ENCODE measurements at places on chromosomes 6 and 20.
A peak's percentile ranks its signal among the peaks of the same experiment; 100 is the strongest.

DNA sequence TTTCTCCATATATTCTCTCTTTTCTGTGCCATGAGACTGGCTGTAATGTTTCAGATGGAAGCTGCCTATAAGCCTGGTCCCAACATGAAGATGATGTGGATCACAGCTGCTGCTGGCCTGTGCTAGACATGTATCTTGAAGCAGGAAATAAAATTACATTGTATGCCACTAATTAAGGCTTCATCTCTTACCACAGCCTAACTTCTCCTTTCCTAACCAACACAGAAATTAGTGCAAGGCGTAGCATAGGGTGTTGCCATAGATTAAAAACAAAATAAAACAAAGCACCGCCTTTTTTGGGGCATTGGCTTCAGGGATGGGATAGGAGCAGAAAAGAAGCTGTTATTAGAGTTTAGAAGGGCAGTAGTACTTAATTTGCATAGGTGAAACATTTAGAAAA lies 4.7 kb upstream of the SLC17A4 start:
- no peak for DNase-seq

DNA sequence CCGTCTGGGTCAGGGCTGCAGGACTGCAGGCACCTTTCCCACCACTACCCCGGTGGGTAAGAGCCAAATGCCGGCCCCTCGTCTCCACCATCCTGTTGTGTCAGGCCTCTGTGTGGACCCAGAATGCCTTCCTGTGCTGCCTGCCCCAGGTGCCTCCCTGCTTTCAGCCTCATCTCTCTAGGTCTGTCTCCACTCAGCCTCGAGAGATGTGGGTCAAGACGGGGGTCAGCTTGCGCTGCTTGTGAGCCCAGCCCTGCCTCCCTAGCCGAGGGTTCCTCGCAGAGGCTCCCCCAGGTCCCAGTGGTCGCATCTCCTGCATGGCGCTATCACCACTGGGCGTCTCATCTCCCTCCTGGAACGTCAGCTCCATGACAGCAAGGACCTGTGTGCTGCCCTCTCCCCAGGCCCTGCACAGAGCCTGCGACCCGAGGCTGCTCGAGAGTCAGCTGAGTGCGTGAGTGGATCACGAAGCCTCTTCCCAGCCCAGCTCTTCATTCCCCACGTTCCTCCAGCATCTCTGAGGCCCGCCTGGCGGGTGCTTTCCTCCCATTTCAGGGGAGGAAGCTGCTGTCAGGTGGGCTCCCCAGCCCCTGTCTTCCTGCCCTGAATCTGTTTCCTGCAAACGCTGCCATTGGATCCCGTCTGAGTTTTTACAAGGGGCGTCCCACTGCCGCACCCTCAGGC lies 38.7 kb upstream of the ZBP1 start:
- DNase-seq, result no peak

DNA sequence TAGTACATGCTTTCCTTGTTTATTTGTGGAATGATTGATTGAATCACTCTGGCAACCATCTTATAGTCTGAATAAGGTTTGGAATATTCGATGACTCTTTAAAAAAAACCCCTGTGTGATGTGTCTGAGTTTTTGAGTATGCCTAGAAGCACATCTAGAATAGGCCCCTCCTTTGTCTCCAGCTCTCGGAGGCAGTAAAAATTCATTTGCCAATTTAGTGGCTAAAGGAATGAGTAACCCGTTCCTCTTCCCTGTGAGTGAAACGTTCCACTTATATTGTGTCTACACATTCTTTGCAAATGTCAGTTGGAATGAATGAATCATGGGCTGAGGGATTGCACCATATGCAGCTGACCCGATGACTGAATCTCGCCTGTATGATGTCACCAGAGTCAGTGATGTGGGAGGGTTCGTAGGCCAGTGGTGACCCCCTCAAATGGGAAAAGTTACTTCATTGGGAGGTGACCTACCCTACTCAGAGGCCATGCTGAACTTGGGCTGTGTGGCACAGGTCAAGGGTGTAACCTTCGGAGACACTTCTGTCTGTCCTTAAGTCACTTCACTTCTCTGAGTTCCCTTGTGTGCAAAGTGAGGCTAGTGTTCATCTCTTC lies 21.6 kb downstream of the MOCS3 start:
- peak; percentile 92 for DNase-seq

DNA sequence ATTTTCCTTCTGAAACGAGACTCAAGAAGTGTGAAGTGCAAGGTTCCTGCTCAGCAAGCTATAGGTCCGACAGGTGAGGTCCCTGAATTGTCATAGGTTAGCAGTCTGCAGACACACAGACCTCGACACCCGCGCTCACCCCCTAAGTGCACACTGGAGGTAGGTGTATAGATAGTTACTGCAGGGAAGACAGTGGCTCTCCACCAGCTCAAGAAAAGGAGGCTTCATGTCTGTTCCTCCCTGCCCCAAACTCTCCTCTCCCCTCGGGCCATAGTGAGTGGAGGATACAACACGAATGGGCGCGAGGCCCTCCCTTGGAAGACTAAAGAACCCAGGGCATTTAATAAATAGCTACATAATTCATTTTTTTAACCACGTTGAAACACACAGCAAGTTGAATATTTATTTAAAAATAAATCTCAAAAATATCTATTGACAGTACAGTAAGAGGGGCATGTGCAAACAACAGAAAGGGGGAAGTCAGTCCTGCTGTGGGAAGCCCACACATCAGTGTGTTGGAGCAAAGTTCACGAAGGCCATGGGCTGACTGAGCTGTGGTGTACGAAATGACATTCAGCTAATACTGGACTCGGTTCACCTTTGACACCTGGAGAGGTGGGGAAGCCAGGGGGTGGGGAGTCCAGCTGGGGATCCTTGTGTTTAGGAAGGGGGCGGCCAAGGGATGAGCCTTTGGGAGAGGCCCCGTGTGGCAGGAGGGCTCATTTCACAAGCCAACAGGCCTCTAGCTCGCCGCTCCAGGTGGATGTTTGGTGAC lies 10.7 kb downstream of the SPATA2 start:
- no peak for DNase-seq

GRCh38 chr6:122289762-122290539 lies 109.5 kb upstream of the HSF2 start:
- peak; percentile 6 for DNase-seq

GRCh38 chr20:40868551-40869217 lies 159.9 kb upstream of the TOP1 start:
- DNase-seq, result peak; percentile 81

GRCh38 chr6:137390334-137390733 lies 103.9 kb downstream of the OLIG3 start:
- DNase-seq, result no peak

- DNase-seq, result no peak
Measured at GRCh38 chr20:24166123-24166381, 177.5 kb upstream of the GGTLC1 start.

DNA sequence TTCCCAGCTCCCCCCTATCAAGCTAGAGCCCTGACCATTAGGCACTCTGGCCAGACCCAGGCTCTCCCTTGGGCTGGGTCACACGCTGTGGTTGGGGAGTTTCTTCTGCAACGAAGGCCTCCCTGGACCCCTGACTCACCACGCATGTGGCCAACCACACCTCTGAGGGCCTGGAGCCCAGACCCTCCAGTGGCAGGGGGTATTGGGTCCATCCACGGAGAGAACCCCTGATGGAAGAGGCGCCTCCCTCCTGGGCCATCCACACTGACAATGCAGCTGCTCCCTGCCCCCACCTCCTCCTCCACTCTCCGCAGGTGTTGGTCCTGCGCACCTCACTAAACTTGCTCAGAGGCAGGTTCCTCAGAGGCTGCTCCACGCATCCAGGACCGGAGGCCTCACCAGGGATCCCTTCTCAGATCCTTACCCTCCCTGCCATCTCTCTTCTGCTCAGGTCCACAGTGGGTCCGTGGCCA lies 125.4 kb downstream of the RNASET2 start:
- DNase-seq, result no peak

- no peak for DNase-seq
Measured at GRCh38 chr20:7883309-7883708, 56.9 kb downstream of the HAO1 start.

DNA sequence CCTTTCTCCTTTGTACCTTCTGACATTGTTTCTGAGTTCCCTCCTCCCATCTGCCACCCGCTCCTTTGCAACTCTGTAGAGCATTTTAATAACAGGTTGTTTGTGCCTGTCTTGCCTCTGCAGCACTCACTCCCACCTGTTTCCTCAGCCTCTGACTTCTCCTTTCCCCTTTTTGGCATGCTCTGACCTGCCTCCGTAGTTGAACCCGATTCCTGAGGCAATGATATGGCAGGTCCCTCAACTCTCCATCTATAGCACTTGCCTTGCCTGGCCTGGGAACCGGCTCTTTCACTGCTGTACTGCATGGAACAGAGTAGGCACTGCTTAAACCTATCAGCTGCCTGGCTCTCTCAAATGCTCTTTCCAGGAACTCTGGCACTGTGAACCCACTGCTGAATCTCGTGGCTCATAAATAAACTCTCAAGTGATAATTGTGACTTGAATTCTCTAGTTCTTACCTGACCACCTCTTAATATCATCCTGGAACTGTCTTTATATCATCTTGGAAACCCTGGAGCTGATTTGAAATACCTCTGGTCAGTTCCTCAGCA lies 50.3 kb downstream of the UTRN start:
- DNase-seq, result no peak

- no peak for DNase-seq
Measured at GRCh38 chr6:127878115-127878514, 22.7 kb downstream of the THEMIS start.

- DNase-seq, result no peak
Measured at GRCh38 chr6:165458134-165458533, 148.7 kb upstream of the C6orf118 start.

DNA sequence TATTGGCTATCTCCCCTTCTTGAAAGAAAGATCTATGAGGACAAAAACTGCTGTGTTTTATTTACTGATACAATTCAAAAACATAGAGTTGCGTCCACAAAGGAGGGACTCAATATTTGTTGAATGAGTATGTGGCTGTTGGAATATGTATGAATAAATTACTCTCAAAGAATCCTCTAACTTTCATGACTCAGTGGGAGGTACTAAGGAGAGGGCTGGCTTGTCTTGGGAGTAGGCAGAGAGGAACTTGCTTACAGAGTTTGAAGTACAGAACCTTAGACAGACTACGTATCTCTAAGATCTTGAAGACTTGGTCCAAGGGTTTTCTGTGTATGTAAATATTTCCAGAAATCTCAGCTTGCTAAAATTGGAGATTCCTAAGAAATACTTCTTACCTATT lies 504.0 kb upstream of the PTCHD4 start:
- peak; percentile 7 for DNase-seq

DNA sequence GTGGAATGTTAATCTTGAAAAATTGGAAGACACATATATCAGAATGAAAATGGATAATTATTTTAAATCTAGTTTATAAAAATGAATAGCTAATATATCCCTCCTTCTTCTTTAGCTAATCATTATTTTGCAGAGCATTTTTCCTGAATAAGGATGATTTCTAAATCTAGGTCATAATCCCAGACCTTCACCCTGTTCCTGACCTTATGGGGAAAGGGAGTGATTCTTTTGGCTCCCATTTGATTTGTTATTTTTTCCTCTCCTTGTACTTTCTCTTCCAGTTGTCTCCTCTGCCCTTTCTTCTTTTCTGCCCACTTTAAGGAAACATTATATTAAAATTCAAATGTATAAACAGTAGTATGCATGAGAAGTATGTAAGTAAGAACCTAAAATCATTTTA lies 190.1 kb downstream of the MTFR2 start:
- no peak for DNase-seq

DNA sequence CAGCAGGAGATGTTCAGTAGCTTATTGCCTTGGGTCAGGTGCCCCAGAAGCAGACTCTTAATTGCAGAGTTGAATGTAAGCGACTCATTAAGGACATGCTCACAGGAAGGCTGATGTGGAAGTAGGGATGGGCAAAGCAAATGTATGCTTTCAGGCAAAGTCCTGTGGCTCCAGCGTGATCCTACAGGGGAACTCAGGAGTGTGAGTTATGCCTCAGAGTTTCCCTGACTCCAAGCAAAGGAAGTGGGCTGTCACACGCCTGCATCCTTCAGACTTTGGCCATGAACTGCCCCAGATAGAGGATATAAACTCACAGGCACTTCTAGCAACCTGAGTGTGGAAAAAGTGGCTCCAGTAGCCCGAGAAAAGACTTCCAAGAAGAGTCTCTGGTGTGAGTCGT lies 64.9 kb upstream of the ZNF133 start:
- DNase-seq, result no peak

DNA sequence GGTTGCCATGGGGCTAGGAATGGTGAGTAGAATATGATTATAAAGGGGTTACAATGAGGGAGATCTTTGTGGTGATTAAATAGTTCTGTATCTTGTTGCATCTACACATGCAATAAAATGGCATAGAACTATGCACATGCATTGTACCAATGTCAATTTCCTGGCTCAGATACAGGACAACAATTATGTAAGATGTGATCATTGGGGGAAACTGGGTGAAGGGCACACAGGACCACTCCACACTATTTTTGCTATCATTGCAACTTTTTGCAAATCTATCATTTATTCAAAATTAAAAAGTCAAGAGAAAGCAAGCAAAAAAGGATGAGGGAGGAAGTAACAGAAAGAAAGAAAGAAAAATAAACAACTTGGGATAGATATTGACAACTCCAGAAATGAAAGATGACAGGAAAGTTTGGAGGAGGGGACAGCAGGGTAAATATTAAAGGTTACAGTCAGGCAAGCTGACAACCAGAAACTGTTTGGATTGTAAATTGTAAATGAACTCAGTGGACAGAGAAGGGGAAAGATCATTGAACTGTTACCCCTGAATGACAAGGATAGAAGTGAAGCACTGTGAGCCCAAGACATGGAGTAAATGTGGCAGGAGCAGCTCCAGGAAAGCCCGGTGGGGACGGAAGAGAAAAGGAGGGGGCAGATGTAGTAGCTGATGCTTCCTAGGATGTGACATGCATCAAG lies 499.6 kb upstream of the JARID2 start:
- no peak for DNase-seq

DNA sequence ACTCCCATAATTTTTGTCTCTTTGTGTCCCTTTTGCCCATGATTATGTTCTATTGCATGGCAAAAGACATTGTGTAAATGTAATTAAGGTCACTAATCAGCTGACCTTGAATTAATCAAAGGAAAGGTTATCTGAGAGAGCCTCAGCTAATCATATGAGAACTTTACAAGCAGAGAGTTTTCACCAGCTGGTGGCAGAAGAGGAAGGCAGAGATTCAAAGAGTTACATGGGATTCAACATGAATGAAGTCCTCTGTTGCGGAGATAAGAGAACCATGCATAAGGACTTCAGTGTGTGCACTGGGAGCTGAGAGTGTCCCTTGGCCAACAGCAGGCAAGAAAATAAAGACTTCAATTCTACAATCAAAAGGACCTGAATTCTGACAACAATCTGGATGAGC lies 494.1 kb upstream of the ARID1B start:
- DNase-seq, result no peak

DNA sequence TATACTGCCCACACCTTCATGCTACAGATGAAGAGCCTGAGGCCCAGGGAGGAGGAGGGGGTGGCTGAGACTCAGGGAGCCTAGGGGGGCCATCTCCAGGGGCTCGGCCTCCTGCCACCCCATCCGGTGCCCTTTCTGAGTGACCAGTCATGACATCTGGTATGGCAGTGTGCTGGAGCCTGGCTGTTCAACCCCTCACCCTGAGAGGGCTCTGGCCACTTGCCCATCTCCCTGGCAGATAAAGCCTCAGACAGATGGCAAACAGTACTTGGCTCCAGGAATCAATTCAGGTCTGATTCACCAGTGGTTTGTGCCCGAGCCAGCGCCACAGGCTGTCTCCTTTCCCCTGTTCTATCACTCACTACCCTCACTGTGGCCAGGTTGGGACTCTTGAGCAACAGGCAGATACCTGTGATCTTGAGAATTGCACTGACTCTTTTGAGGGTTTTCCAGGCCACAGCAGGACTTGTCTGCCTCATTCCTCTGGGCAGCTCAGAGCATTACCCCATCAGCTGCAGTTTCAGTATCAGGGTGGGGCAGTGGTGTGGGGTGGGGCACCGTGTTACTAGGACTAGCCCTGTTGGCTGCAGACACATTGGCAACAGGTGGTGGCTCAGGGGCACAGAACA lies 22.8 kb downstream of the SRSF3 start:
- DNase-seq, result peak; percentile 40

All from GM03348 (cell line).